ENCODE measurements at places on chromosomes 7 and 10.

- H3K27ac ChIP-seq, result peak overlapping the region; percentile 22
- DNase-seq, result no peak
These were observed 10.8 kb downstream of the AGK start for GRCh38 chr7:141562036-141562435.

GRCh38 chr7:136891850-136892249 lies 23.4 kb downstream of the CHRM2 start:
- DNase-seq, result no peak
- no peaks in the 10 kb centered on the region for H3K36me3 ChIP-seq
- H3K27ac ChIP-seq, result no peak overlapping the region

DNA sequence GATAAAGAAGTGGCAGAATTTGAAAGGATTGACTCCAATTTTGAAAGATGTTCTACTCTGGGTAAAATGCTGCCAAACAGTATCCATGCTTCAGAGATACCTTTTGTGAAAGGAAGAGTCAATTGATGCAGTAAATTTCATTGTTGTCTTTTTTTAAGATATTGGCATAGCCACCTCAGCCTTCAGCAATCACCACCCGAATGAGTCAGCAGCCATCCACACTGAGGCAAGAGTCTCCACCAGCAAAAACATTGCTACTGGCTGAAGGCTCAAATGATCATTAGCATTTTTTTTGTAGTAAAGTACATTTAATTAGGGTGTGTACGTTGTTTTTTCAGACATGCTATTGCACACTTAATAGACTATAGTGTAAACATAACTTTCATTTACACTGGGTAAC lies 31.7 kb upstream of the CYP26C1 start:
- no peak overlapping the region for H3K27ac ChIP-seq
- no peak overlapping the region for H3K4me3 ChIP-seq
- no peaks in the 10 kb centered on the region for H3K36me3 ChIP-seq
- DNase-seq, result no peak

- H3K27me3 ChIP-seq, result peaks cover 7% of the 10 kb centered on the region
- H3K27ac ChIP-seq, result peak overlapping the region; percentile 53
- DNase-seq, result no peak
- peaks cover 2% of the 10 kb centered on the region for H3K36me3 ChIP-seq
- H3K4me3 ChIP-seq, result no peak overlapping the region
- peaks cover 8% of the 10 kb centered on the region for H3K4me1 ChIP-seq
These were observed 80.5 kb downstream of the C10orf105 start for GRCh38 chr10:71638822-71639719.

DNA sequence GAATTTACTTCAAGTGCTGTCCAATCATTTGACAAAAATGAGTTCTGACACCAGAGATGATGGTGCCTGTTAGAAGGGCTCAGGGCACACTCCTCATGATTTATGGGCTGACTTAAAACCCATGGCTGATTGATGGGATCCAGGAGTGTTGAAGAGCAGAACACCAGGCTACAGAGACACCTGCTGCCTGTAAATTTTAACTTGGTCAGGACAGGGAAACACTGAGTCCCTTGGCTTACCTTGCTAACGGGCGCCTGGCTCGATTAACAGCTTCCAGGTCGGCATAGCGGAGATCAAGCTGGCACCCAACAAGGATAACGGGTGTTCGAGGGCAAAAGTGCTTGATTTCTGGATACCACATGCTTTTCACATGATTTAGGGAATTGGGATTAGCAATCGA lies 51.4 kb downstream of the RHOBTB1 start:
- H3K4me3 ChIP-seq, result no peak overlapping the region
- H3K27me3 ChIP-seq, result peaks cover 33% of the 10 kb centered on the region
- H3K36me3 ChIP-seq, result no peaks in the 10 kb centered on the region
- no peak for DNase-seq

GRCh38 chr7:128385988-128386925 lies 23.5 kb downstream of the IMPDH1 start:
- peaks cover 3% of the 10 kb centered on the region for H3K4me1 ChIP-seq
- no peak overlapping the region for H3K4me3 ChIP-seq
- no peaks in the 10 kb centered on the region for H3K27me3 ChIP-seq
- no peak overlapping the region for H3K27ac ChIP-seq
- DNase-seq, result no peak

- H3K27me3 ChIP-seq, result peaks cover 4% of the 10 kb centered on the region
- no peak overlapping the region for H3K4me3 ChIP-seq
- H3K36me3 ChIP-seq, result no peaks in the 10 kb centered on the region
- H3K4me1 ChIP-seq, result no peaks in the 10 kb centered on the region
These were observed 6.7 kb upstream of the INSYN2A start for GRCh38 chr10:127203067-127203466.

- no peaks in the 10 kb centered on the region for H3K36me3 ChIP-seq
- DNase-seq, result no peak
- no peak overlapping the region for H3K27ac ChIP-seq
- no peaks in the 10 kb centered on the region for H3K4me1 ChIP-seq
- peaks cover 26% of the 10 kb centered on the region for H3K27me3 ChIP-seq
These were observed 68.5 kb downstream of the CCDC71L start for GRCh38 chr7:106592282-106593027.

DNA sequence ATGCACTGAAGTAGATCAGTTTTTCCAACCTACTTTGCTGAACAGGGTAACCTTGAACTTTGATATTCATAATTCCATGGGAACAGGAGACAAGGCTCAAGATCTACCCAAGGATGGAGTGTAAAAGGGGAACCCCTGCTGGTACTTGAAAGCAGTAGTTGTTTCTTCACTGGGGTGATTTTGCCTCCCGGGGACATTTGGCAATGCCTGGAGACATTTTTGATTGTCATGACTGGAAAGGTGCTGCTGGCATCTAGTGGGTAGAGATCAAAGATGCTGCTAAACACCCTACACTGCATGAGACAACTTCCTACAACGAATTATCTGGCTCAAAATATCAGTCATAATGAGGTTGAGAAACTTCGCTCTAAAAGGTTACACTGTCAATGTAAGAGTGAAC lies 214.8 kb upstream of the CTBP2 start:
- no peak overlapping the region for H3K4me3 ChIP-seq
- H3K27ac ChIP-seq, result no peak overlapping the region
- H3K27me3 ChIP-seq, result peaks cover 25% of the 10 kb centered on the region
- H3K4me1 ChIP-seq, result no peaks in the 10 kb centered on the region
- H3K36me3 ChIP-seq, result no peaks in the 10 kb centered on the region
- no peak for DNase-seq

DNA sequence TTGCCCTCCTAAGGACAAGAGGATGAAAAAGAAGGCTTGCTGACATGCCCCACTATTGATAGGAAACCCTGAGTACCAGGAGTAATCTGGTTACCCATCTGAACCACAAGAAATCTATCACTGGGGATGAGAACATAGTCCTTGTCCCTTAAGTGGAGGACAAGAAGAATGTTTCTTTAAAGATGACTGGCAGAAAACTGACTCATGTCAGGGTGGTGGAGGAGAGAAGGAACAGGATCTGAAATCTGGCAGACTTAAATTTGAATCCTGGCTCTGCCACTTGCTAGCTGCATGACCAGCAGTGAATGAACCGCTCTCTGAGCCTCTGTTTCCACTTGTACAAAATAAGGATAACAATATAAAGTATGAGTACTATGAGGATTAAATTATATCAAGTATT lies 38.9 kb upstream of the XPNPEP1 start:
- no peaks in the 10 kb centered on the region for H3K36me3 ChIP-seq
- H3K4me1 ChIP-seq, result no peaks in the 10 kb centered on the region
- no peak overlapping the region for H3K27ac ChIP-seq
- no peak for DNase-seq
- no peaks in the 10 kb centered on the region for H3K27me3 ChIP-seq

DNA sequence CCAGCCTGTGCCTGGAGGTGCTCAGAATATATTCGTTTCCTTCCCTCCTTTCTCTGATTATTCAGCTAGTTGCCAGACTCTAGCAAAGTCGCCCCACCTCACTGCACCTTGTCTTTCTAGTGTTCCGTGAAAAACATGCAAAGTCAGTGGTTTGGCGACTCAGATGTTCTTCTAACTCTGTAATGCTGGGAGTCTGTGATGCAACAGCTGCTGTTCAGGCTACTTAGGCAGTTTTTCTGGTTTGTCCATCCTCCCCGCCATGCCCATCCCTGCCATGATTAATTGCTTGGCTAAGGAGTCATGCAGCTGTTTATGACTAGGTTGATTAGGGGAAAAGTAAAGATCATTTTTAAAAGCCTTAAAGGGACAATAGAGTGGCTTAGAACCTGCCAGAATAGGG lies 99.4 kb downstream of the MTPN start:
- peaks cover 6% of the 10 kb centered on the region for H3K27me3 ChIP-seq
- no peak overlapping the region for H3K27ac ChIP-seq
- no peaks in the 10 kb centered on the region for H3K4me1 ChIP-seq

- peaks cover 5% of the 10 kb centered on the region for H3K4me1 ChIP-seq
- peaks cover 5% of the 10 kb centered on the region for H3K36me3 ChIP-seq
- no peak overlapping the region for H3K27ac ChIP-seq
These were observed 16.0 kb upstream of the DPYSL4 start for GRCh38 chr10:132170561-132171361.

DNA sequence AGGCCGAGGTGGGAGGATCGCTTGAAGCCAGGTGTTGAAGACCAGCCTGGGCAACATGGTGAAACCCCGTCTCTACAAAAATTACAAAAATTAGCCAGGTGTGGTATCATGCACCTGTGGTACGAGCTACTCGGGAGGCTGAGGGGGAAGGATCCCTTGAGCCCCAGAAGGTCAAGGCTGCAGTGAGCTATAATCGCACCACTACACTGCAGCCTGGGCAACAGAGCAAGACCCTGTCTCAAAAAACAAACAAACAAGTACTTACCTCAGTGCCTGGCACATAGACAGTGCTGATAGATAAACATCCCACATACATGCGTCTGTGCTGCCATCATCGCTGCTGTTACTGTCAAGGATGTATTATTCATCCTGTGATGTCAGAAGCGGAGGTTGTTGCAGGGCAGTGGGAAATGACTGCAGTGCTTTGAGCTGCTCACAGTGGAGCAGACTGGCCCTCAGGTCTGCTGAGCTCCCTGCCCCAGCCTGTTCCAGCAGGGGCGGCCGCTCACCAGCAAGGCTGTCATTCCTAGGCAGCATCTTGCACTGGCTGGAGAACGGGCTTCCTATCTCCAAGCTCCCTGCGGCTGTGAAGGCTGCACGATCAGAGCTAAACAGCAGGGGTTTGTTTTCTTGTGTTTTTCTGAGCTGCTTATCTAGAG lies 18.6 kb downstream of the FOXK1 start:
- H3K4me1 ChIP-seq, result peaks cover 22% of the 10 kb centered on the region
- H3K36me3 ChIP-seq, result peaks cover 9% of the 10 kb centered on the region
- no peaks in the 10 kb centered on the region for H3K27me3 ChIP-seq
- no peak overlapping the region for H3K4me3 ChIP-seq
- no peak overlapping the region for H3K27ac ChIP-seq

DNA sequence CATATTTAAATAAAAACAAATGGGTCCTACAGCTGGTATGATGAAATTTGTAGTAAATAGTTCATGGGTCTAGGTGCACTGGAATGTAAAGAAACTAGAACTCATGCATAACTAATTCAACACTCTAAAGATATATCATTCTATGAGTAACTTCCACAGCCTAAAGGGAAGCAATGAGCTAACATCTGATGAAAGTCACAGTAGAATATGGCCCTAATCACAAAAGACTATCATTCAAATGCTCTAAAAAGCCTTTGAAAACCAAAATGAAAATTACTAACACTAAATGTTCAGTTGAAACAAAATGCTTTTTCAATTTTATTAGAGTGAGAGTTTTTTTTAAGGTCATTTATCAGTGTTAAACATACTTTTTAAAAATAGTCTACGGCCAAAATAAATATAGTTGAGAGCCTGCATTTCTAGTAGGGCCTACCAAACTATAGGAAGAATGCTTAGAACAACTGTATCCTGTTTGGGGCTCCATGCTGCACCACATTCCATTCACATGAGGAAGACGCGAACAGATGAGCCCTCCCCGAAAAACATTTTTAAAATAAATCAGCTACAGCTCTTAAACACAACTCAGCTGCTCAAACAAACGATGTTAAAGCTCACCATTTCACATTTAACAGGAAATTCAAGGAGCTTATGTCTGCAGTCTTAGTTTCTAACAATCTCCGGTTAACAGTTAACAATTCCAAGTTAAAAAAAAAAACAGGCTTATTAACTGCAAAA lies 134.5 kb downstream of the NRBF2 start:
- peaks cover 40% of the 10 kb centered on the region for H3K36me3 ChIP-seq
- H3K27ac ChIP-seq, result peak overlapping the region; percentile 97
- H3K4me3 ChIP-seq, result peak overlapping the region; percentile 91
- no peaks in the 10 kb centered on the region for H3K27me3 ChIP-seq

GRCh38 chr10:71218046-71218650 lies 5.8 kb downstream of the UNC5B start:
- H3K4me3 ChIP-seq, result peak overlapping the region; percentile 82
- H3K27ac ChIP-seq, result no peak overlapping the region
- DNase-seq, result no peak
- no peaks in the 10 kb centered on the region for H3K36me3 ChIP-seq
- H3K27me3 ChIP-seq, result peaks cover 97% of the 10 kb centered on the region

GRCh38 chr7:31106303-31107105 lies 54.4 kb downstream of the ADCYAP1R1 start:
- peaks cover 37% of the 10 kb centered on the region for H3K27me3 ChIP-seq
- DNase-seq, result no peak
- H3K36me3 ChIP-seq, result no peaks in the 10 kb centered on the region
- no peaks in the 10 kb centered on the region for H3K4me1 ChIP-seq
- H3K27ac ChIP-seq, result no peak overlapping the region
- no peak overlapping the region for H3K4me3 ChIP-seq

DNA sequence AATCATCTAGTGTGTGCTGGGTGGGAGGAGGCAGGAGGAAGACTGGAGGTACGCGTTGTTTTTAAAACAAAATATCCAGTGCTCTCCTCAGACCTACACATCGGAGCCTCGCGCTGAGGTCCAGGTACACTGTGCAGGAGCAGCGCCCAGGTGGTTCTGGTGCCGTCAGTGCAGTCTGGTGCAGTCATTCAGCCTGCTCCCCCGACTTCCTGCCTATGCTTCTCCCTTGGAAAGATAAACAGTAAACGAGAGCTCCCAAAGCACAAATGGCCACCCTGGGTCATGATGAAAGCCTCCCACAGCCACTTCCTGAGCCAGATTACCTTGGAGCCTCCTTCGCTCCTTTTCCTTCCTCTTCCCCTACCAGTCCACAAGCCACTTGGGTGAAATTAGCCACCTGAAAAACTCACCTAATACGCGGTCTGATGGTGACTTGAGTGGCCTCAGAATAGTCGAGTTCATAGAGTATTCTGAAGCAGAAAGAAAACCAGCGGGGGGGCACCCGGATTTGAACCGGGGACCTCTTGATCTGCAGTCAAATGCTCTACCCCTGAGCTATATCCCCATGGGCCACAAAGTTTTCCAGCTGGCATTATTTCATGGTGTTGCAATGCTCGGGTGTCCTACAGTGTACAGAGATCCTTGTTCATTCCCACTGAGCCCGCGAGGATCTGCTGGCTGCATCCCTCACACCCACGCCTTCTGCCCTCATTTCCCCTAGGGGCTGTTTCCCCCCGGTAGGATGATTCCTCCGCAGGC lies 82.5 kb downstream of the ZNF467 start:
- H3K27me3 ChIP-seq, result peaks cover 66% of the 10 kb centered on the region
- peaks cover 2% of the 10 kb centered on the region for H3K36me3 ChIP-seq
- DNase-seq, result no peak
- H3K27ac ChIP-seq, result no peak overlapping the region

DNA sequence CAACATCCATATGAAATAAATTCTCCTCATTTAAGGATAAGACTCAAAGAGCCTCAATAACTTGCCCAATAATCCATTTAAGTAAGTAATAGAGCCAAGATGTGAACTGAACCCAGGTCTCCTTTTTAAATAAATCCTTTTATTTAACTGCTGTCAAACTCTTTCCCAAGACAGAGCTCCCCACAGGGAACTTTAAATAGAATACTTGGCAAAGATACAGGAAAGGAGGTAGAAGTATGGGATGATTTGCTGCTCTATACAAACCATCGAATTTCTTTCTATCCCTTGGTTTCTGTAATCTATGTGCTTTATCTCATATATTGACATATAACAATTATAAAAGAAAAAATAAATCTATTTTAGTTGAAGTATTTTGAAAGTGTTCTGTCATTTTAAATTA lies 295.9 kb downstream of the CSTF2T start:
- no peak overlapping the region for H3K27ac ChIP-seq
- no peak overlapping the region for H3K4me3 ChIP-seq
- DNase-seq, result no peak
- H3K36me3 ChIP-seq, result no peaks in the 10 kb centered on the region
- no peaks in the 10 kb centered on the region for H3K27me3 ChIP-seq

Data from effector memory CD8-positive, alpha-beta T cell (primary cell).